ENCODE measurements at places on chromosomes 5 and 9.

DNA sequence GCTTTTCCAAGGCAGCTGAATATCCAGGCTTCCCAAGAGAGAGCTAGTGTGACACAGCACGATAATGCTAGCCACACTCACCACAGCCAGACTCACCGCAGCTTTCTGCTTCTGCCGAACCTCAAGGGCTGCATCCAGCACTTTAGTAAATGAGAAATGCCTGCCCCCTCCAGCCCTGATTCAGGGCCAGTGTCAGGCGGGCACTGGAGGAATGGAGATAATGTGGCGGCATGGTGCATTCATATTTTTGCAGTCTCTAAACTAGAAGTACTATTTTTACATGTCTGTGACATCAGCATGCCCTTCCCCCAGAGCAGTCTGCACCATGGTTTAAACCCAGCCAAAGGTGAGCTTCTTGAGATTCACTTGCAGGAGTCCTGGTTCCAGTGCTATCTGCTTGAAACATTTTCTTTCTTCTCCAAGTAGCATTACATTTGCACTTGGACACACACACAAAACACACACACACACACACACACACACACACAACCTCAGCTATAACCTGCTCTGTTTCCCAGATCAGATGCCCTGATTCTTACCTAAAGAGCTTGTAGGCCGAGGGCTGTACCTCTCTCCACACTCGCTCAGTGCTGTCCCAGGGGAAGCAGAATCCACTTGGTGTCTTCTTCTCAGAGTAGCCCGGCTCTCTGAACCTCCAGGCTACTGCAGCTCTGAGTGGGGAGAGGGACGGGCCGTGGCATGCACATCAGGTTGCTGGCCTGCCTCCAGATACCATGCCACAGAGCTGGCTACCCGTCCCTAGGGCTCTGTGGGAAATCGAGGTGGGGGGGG lies at the start of gene FGF1:
Gene FGF1 (minus strand): TSS at position 673 of the 792 bp plus-strand sequence. CDS start 71,963 bp downstream, outside the sequence.
- no peak for DNase-seq

DNA sequence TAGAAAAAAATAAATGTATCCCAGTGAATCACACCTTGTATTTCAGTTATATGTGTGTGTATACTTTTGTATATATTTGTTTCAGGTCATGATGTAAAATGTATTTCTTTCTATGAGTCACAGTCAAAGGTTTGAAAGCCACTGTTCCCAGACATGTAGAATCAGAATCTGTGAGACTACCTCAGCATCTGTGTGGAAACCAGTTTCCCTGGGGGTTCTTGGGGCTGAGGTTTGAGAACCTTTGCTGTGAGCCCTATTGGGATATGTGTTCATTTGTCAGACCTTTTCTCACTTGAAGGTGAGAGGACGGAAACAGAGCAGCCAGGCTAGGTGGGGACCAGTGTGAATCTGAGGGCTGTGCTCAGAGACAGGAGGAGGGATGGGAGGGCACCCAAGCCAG lies 78.7 kb upstream of the SAP30L start:
- DNase-seq: no peak

GRCh38 chr5:158368686-158369085 lies 509.7 kb upstream of the CLINT1 start:
- DNase-seq: no peak

DNA sequence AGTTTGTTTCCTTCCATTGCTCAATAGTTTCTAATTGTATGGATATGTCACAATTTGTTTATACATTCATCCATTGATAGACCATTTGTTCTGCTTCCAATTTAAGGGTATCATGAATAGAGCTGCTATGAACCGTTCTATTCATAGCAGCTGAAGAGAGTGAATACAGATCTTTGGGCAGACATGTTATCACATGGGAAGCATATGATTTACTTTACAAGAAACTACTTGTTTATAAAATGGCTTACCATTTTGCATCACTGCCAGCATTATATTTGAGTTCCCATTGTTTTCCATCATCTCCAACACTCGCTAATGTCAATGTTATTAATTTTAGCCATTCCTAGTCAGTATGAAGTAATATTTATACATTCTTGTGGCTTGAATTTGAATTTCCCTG lies 549.0 kb downstream of the MAT2B start:
- no peak for DNase-seq

DNA sequence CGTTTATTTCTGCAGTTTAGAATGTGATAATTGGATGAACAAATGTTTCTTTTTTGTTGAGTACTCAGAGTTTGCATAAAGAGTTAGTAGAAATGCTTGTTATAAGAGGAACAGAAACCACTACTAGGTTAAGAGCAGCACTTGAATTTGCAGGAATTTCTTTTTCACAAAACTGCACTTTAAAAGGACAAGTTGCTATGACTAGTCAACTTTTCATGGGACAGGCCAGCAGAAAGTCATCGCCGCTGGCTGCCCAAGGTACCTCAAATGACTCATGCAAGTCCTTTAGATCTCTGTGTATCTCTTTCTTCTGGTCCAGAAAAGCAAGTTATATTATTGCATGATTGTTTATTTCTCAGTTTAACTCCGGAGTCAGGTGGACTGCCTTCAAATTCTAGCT lies 97.3 kb upstream of the HMHB1 start:
- DNase-seq: no peak
